LHCN-M2 (cell line): ENCODE measurements at places on chromosomes 12 and 14. TPM values are rescaled to one million over a fixed set of nuclear protein-coding genes. Genes with fewer than 3 reads are reported as not detected.

DNA sequence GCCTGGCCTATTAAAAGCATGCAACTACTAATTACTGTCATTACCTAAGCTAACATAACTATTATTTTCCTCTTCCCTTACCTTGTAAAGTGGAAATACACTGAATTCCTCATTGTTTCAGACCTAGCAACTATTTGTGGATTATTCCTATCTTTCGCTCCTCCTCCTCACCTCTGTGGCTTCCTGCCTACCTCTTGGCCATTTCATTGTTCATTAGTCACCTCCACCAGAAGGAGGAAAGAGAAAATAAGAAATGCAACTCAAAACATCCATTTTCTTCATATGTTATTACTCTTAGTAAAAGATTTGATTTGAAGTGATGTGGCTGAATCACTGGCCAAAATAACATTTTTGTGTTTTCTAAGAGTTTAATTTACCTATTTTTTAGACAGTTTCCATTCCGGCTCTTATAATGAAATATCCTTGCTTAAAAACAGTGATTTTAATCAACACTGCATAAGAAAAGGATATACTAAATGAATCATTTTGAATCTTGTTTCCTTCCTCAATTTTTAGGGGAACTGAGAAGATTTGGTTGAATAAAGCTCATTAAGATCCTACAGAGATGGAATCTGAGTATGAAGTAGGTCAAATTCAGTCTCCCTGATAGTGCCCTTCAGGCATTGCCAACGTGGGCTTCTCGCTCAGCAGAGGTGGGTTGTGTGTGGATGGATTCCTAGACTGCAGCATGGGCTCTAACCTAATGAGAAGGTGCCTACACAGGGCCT is 27.6 kb upstream of the ARHGAP5 start:
- no peak for DNase-seq

- no peak for DNase-seq
These were observed 43.4 kb downstream of the SH2B3 start for GRCh38 chr12:111448846-111449790.

GRCh38 chr12:7151532-7151931 is 21.4 kb downstream of the CLSTN3 start:
- DNase-seq = no peak

DNA sequence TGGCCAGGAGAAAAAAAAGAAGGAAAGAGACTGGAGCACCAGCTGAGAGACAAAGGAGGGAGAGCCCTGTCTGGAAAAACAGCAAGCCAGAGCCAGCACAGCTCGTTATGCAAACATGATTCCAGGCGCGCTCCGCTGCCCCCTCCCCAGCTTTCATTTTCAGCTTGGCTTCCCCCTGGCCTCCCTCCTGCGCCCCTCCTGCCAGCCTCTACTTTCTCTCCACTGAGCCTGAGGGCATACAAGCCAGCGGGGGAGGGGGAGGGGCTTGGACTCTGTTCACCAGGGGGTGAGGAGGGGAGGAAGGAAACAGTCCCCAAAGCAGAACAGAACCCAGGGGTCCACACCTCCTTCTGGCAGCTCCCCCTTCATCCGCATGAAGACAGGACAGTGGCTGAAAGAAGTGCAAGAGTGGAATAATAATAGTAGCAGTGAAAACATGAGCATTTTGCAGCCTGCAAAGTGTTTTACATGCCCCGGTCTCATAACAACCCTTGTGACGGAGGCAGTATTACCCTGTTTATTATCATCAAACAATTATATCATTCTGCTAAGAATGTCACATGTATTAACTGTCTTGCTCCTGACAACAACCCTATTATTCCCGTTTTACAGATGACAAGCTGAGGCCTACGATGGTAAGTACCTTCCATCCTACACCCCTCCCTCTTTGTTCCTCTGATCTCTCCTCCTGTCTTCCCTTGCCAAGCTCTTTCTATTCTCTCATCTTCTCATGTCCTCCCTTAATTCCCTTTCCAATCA is 24.2 kb downstream of the SMUG1 start:
- no peak for DNase-seq

KSR2 gene
- under 0.01 TPM in 1 of 2 replicates, not detected in the other for total RNA-seq
